Activated CD8-positive, alpha-beta memory T cell treated with anti-CD3 and anti-CD28 coated beads, Interleukin-2, amount 10 ng/mL, durations not matched to agents 7 days and 5 days (primary cell): ENCODE measurements at places on chromosomes 3 and 15.
A peak's percentile ranks its signal among the peaks of the same experiment; 100 is the strongest.

DNA sequence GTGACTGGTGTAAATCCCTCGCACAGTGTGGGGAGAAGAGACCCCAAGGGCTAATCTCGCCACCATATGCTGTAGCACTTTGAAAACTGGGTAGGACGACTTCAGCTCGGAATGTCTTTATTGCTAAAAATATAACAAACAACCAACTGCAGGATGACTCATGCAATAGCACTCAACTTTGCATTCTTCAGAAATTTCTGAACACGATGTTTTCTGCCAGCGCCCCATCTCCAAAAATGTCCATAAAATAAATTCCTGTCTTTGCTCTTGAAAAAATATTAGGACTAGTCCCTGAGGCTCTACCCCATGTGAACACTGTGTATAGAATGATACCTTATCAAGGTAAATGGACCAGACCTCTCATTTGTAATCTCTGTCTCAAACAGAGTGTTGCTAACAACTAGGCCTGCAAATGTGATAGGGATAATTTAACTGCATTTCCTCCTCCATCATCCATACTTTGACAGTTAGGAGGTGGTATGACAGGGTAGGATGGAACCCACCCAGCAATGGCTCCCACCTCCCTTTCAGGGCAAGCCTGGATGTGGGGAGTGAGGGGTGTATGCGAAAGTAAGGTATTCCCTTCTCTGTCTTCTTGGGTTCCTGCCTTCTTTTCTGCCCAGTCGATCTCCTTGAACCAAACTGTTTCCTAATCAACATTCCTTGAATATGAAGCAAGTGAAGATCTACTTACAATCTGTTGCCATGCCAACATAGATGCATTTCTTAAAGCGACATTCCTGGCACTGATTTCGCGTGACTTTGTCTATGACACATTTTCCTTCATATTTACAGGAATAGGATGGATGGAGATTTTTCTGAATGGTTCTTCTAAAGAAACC is 201.1 kb downstream of the NR1D2 start:
- no peak overlapping the region for H3K4me3 ChIP-seq
- DNase-seq, result no peak
- no peaks in the 10 kb centered on the region for H3K36me3 ChIP-seq
- no peaks in the 10 kb centered on the region for H3K4me1 ChIP-seq
- no peak overlapping the region for H3K27ac ChIP-seq

DNA sequence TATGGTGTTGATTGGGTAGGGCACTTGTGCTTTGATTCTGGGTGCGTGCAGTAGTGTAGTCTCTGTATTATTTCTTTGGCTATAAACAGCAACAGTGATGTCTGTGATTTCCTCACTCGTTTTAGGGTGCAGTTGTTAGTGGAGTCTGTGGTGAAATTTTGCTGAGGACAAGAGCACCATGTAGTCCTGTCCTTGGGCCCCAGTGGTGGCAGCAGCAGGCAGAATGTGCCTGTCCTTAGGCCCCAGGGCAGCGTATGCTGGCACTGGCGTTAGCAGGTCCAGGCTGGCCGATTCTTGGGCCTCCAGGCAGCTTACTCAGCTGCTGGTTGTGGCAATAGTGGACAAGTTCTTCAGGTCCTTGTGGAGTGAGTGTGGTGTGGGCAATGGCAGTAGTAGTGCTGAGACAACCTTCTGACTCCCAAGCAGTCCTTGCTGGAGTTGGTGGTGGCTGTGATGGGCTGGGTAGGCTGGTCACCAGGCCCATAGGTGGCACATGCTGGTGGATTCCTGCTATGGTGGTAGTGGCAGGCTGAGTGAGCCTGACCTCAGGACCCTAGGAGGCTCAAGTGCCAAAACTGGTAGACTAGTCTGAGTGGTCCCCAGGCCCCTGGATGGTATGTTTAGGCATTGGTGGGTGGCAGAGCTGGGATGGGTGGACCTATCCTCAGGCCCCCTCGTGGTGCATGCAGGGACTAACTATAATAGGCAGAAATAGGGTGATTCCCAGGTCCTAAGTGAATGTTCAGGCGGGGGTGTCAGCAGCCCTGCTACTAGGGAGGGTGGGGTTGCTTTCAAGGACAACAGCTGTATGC is 56.3 kb downstream of the TNFAIP8L3 start:
- no peaks in the 10 kb centered on the region for H3K27me3 ChIP-seq
- no peaks in the 10 kb centered on the region for H3K4me1 ChIP-seq
- H3K36me3 ChIP-seq, result peaks cover 2% of the 10 kb centered on the region
- no peak for DNase-seq

- no peaks in the 10 kb centered on the region for H3K27me3 ChIP-seq
- peaks cover 5% of the 10 kb centered on the region for H3K36me3 ChIP-seq
- peaks cover 40% of the 10 kb centered on the region for H3K4me1 ChIP-seq
- H3K4me3 ChIP-seq, result no peak overlapping the region
Measured at GRCh38 chr15:77064063-77064462, 6.8 kb downstream of the TSPAN3 start.

GRCh38 chr3:53040351-53040820 is 5.5 kb downstream of the SFMBT1 start:
- no peak overlapping the region for H3K4me3 ChIP-seq
- peaks cover 52% of the 10 kb centered on the region for H3K4me1 ChIP-seq
- no peaks in the 10 kb centered on the region for H3K36me3 ChIP-seq
- no peak overlapping the region for H3K27ac ChIP-seq
- no peak for DNase-seq

GRCh38 chr3:54123776-54124196 is 1.4 kb downstream of the CACNA2D3 start:
- H3K27ac ChIP-seq, result no peak overlapping the region
- H3K36me3 ChIP-seq, result peaks cover 2% of the 10 kb centered on the region
- peaks cover 2% of the 10 kb centered on the region for H3K4me1 ChIP-seq
- H3K27me3 ChIP-seq, result peaks cover 49% of the 10 kb centered on the region
- no peak overlapping the region for H3K4me3 ChIP-seq

GRCh38 chr3:101806491-101806890 is 27.5 kb downstream of the NXPE3 start:
- H3K36me3 ChIP-seq, result peaks cover 23% of the 10 kb centered on the region
- H3K27ac ChIP-seq, result no peak overlapping the region
- no peaks in the 10 kb centered on the region for H3K27me3 ChIP-seq
- DNase-seq, result no peak
- H3K4me1 ChIP-seq, result peaks cover 47% of the 10 kb centered on the region

DNA sequence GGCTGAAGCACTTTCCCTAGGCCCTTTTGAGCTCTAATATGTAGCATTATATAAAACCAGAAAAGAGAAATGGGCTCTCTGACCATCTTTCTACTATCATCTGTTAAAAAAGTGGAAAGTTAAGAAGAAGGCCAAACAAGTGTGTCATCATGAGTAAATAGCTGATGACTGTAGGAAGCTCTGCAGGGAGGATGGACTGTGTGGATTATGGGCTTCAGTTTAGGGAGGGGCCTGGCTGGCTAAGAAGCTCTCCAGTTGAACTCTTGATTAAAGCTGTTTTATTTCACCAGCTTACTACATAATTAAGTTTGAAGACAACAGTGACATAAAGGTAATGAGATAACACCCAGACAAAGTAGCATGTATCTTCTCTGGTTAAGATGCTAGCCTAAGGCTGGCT is 30.6 kb downstream of the INTS14 start:
- no peak for DNase-seq
- H3K36me3 ChIP-seq, result peaks cover 63% of the 10 kb centered on the region
- H3K27me3 ChIP-seq, result no peaks in the 10 kb centered on the region
- peaks cover 29% of the 10 kb centered on the region for H3K4me1 ChIP-seq
- peak overlapping the region; percentile 47 for H3K27ac ChIP-seq

DNA sequence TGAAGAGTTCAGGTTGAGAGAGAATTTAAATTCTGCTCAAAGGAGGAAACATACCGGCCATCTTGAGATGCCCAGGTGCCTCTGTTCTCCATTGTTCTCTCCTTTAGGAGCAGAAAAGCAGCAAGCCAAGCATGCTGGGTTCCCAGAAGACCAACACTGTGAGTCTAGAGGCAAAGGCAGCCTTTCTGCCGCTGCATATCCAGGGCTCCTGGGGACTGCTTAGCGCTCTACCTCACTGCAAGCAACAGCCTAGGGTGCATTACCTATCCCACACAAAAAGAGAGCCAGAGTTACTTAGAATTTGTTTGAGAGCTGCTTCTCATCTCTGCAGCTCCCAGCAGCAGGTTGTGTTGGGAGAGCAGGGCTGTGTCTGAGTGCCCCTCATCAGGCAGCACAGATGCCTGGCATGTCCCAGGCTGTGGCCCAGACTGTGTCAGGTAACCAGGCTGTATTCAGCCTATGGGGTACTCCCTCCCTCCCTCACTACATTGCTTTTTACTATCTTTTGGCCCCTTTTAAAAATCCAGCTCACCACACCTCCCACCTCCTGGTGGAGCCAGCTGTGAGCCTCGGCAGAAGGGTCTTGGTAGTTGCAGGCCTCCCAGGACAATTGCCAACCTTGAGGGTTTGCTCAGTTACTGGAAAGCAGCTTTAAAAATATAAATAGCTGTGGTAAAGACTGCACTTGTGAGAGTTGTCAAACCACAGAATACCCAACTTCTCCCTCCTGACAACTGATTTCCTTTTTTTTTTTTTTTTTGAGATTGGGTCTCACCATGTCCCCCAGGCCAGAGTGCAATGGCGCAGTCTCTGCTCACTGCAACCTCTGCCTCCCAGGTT is 30.2 kb downstream of the BCL2L10 start:
- H3K4me1 ChIP-seq, result peaks cover 41% of the 10 kb centered on the region
- H3K27me3 ChIP-seq, result no peaks in the 10 kb centered on the region
- H3K27ac ChIP-seq, result peak overlapping the region; percentile 66
- peaks cover 2% of the 10 kb centered on the region for H3K36me3 ChIP-seq

GRCh38 chr3:48187579-48188265 is 495 bp downstream of the CDC25A start:
- peaks cover 42% of the 10 kb centered on the region for H3K36me3 ChIP-seq
- peaks cover 2% of the 10 kb centered on the region for H3K27me3 ChIP-seq
- peak; percentile 61 for DNase-seq
- peak overlapping the region; percentile 96 for H3K4me3 ChIP-seq
- H3K27ac ChIP-seq, result peak overlapping the region; percentile 81

GRCh38 chr3:137108699-137109440 is 151.1 kb downstream of the IL20RB start:
- H3K36me3 ChIP-seq, result no peaks in the 10 kb centered on the region
- no peak for DNase-seq
- H3K27me3 ChIP-seq, result peaks cover 17% of the 10 kb centered on the region

DNA sequence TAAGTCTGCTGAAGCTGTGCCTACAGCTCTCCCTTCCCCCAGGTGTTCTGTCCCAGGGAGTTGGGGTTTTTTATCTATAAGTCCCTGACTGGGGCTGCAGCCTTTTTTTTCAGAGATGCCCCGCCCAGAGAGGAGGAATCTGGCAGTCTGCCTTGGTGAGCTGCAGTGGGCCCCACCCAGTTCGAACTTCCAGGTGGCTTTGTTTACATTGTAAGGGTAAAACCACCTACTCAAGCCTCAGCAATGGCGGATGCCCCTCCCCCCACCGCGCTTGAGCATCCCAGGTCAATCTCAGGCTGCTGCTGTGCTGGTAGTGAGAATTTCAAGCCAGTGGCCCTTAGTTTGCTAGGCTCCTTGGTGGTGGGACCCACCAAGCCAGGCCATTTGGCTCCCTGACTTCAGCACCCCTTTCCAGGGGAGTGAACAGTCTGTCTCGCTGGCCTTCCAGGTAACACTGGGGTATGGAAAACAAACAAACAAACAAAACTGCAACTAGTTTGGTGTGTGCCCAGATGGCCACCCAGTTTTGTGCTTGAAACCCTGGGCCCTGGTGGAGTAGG is 189.4 kb downstream of the MFSD1 start:
- H3K4me1 ChIP-seq, result no peaks in the 10 kb centered on the region
- no peaks in the 10 kb centered on the region for H3K27me3 ChIP-seq
- no peaks in the 10 kb centered on the region for H3K36me3 ChIP-seq

GRCh38 chr15:58934521-58934920 is 1.0 kb upstream of the SLTM start:
- peak overlapping the region; percentile 99 for H3K4me3 ChIP-seq
- peak overlapping the region; percentile 97 for H3K27ac ChIP-seq
- H3K27me3 ChIP-seq, result peaks cover 3% of the 10 kb centered on the region

DNA sequence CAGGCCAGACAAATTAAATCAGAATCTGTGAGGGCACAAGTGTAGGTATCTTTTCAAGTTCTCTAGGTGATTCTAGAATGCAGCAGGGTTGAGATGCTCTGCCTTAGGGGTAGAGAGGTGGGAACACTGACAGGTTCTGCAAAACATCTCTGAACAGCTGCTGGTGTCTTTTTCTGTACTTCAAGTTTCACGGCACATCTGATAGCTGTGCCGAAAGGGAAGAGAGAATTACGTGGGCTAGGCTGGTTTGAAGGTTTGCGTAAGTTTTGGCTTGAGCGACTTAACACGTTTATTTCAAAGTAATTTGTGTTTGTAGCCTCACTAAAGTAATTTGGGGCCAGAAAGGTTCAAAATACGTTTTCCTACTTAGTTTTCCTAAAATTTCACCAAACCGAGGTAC is 22.5 kb downstream of the PXK start:
- peaks cover 23% of the 10 kb centered on the region for H3K36me3 ChIP-seq
- H3K4me1 ChIP-seq, result peaks cover 80% of the 10 kb centered on the region
- no peaks in the 10 kb centered on the region for H3K27me3 ChIP-seq

DNA sequence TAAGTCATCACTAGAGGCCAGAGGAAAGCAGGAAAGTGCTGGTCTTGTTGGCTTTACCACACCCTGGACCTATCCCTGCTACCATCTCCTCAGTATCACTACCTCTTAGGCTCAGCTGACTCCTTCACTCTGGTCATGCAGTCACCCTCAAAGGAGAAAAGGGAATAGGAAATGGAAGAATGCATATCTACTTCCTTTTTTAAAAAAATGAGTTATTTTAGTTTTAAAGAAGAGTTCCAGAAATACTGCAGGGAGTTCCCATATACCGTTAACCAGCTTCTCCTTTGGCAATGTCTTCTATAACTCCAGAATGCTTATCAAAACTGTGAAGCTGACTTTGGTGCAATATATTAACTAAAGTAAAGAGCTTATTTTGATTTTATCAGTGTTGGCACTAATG is 688.6 kb downstream of the DIPK2A start:
- no peaks in the 10 kb centered on the region for H3K4me1 ChIP-seq
- H3K27ac ChIP-seq, result no peak overlapping the region
- H3K36me3 ChIP-seq, result no peaks in the 10 kb centered on the region
- no peak overlapping the region for H3K4me3 ChIP-seq

- DNase-seq, result no peak
- no peaks in the 10 kb centered on the region for H3K36me3 ChIP-seq
- no peaks in the 10 kb centered on the region for H3K4me1 ChIP-seq
Measured at GRCh38 chr15:95371664-95372063, 958.8 kb upstream of the NR2F2 start.

DNA sequence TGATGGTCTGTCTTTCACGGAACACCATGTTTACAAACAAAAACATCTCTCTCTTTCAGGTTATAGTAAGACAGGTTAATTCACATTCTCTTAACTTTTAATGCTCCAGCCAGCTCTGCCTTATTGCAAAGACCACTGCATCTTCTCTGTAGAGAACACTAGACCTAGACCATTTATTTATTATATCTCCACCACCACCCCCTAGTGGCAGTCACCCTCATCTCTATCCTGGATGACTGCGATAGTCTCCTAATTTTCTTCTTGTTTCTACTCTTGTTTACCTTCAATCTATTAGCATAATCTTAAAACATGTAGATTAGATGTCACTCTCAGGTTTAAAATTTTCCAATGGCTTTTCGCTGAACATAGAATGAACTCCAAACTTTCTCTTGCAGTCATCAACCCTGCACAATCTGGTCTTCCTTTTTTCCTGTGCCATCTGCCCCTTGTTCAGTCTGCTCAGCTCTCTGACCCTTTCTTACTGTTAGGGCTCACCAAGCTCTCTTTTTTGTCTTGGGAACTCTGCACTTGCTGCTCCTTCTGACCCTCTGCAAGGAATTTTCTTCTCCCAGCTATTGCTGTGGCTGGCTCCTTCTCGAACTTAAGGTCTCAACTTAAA is 155.6 kb downstream of the SQOR start:
- H3K27me3 ChIP-seq, result peaks cover 7% of the 10 kb centered on the region
- no peaks in the 10 kb centered on the region for H3K4me1 ChIP-seq
- H3K27ac ChIP-seq, result no peak overlapping the region
- no peak overlapping the region for H3K4me3 ChIP-seq
- no peaks in the 10 kb centered on the region for H3K36me3 ChIP-seq
